ENCODE measurements at places on chromosomes 4 and X.

GRCh38 chrX:108126661-108127060 is 35.1 kb downstream of the ATG4A start:
- no peak for DNase-seq

DNA sequence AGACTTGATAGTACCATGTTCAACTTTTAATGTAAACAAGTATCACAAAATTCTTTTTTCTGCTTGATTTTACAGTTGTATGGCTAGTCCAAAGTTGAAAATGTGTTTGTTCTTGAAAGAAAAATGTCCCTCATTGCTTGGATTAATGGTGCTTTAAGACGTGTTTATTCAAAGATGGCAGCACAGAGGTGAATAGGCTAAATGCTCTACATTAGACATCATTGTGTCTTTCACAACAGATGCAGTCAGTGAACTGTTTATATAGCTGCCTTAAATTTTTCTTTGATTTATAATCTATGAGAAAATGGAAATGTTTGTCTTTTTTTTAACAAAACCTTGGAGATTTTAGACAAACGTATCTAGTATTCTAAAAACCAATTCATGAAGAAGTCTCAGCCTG is 137.3 kb downstream of the BMPR1B start:
- DNase-seq = no peak

GRCh38 chr4:118141240-118141639 is 107.0 kb downstream of the NDST3 start:
- no peak for DNase-seq

GRCh38 chr4:157751631-157752030 is 421.2 kb downstream of the GASK1B start:
- no peak for DNase-seq

- DNase-seq = peak; percentile 28
These were observed 3.1 kb upstream of the OCIAD2 start for GRCh38 chr4:48909697-48910096.

- no peak for DNase-seq
These were observed 11.7 kb downstream of the PROM1 start for GRCh38 chr4:16072168-16072567.

- DNase-seq = peak; percentile 52
These were observed 179.9 kb upstream of the PPP3CA start for GRCh38 chr4:101527188-101527587.

DNA sequence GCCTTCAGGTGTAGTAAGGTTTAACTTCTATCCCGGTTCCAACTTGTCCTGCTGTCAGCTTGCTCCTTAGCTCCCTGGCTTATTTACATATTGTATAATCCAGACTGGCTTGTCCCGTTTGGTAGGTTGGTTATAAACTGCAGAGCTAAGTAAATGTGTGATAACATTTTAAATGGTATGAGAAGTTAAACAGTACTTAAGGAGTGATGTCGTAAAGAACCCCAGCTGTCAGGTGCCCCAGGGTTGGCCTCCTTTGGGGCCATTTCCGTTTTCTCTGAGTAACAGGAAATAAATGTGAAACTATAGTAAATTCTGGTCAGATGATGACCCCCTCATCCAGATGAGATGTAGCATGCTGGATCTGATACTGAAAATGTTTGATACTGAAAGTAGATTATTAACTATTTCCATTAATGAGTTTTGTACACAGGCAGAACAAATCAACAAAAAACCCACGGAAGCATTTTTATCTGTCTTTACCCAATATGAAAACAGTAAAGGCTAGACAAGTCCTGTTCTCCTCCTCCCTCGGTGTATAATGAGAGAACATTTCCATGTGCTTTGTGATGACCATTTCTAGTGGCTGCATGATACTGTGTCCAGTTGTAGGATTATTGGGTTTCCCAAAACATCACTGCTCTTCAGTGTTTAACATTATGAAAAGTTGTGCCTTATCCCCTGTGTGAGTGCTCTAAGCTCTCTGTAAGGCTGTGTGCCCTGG is 22.4 kb downstream of the GAB1 start:
- no peak for DNase-seq

GRCh38 chrX:110394651-110395050 is 36.0 kb downstream of the RTL9 start:
- DNase-seq = no peak

DNA sequence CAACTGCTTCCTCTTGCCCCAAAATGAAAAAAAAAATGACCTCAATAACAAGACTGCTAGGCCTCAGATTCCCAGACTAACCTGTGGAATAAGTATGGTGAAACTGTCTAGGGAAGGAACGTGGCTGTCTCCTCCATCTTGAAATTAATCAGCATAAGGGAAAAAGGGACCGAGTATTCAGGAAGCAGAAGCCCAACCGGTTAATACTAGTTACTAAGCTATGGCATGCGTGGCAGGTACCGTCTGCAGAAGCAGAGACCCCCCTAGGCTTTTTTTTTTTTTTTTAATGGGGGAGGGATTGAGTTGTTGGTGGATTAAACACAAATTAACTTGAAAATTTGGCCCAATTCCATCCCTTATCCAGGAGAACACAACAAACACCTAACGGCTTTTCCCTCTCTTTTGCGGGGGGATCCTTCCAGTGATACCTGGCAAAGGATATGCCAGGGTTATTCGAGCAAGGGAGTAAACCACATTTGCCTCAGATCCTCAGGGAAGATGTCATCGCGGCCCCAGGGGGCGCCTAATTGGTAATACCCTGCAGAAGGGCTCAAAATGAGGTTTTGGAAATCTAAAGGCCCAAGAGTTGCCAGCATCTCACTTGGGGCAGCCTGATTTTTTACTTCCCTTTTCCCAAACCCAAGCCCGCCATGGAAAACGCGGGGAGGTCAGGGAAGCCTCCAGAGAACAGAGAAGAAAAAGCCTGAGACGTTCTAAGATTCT is 893 bp downstream of the RLIM start:
- no peak for DNase-seq

DNA sequence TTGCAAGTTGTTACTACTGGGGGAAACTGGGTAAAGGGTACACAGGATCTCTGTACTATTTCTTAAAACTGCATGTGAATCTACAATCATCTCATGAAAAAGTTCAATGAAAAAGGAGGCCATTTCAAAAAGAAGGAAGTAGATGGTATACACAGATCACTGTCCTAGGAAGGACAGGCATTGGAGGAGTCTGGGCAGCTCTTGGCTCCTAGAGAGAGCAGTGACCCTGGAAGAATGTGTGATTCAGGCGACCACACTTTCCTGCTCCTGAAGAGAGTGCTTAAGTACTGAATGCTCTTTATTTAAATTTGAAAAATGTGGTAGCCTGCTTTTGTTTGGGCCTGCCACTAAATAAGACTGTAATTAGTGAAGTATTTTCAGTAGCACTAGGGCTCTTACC is 318.1 kb upstream of the CASK start:
- no peak for DNase-seq

DNA sequence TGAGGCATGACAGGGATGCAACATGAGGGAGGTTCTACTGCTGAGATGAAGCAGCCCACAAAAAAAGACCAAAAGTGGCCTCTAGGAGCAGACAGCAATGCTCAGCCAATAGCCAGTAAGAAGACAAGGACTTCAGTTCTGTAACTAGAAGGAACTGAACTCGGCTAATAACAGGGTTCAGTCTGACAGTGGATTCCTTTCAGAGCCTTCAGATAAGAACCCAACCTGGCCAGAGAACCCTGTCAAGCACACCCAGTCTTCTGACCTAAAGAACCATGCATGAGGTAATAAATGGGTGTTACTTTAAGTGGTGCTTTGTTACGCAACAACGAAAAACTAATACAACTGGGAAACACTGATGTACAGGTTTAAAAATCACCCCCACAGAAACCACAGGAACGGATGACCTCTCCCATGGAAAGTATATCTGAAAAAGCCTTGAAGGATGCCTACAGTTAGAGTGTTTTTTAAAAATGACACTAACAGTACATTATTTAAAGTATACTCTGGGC is 94.6 kb downstream of the PAPSS1 start:
- DNase-seq = no peak

GRCh38 chr4:24795666-24796381 is 451 bp downstream of the SOD3 start:
- DNase-seq = no peak

DNA sequence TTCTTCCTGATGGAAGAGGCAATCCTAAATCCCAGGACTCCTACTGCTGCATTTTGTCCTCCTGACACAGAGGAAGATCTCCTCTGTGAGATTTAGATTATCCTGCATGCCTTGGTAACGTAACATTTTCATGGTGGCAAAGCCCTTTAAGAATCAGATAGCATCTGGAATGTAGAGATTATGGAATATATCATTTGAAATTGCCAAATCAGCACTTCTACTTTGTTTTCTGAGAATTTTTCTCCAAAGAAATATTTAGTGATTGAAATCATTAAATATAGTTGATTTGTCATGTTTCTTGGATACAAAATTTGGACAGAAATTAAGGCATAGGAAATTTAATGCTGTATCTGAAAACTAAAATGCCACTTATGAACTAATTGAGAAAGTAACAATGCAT is 326.9 kb downstream of the EPHA5 start:
- no peak for DNase-seq

DNA sequence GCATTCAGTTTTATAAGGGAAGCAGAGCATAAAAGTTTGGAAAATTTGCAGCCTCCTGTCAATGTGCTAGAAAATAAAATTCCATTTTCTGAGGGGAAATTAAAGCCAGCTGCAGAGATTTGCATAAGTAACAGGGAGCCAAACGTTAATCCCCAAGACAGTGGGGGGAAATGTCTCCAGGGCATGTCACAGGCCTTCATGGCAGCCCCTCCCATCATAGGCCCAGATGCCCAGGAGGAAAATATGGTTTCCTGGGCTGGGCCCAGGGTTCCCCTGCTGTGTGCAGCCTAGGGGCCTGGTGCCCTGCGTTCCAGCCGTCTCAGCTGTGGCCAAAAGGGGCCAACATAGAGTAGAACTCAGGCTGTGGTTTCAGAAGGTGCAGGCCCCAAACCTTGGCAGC is 9.3 kb downstream of the RNF4 start:
- no peak for DNase-seq

- no peak for DNase-seq
These were observed 48.0 kb downstream of the MAGEA9 start for GRCh38 chrX:149829751-149830191.

DNA sequence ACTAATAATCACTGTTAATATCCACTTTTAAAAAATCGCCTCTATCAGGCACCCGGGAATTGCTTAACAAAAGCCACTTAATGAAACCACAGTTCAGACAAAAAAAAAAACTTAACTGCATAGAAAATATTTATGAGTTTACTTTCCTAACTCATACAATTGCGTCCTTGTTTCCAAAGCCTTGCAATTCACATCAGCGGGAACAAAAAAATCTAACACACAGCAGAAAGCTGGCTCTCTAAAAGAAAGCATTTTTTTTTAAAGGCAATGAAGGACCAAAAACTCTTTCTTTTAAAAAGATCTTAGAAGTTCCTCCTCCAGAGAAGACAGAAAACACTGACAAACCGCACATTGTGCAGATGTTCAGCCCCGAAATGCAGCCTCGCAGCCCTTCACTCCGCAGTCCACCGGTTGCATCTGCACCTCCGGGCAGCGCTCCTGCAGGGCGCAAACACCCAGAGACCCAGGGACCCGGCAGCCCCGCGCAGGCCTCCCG is 812 bp downstream of the FAT1 start:
- DNase-seq = no peak

GRCh38 chrX:99752776-99753175 is 657.3 kb downstream of the PCDH19 start:
- no peak for DNase-seq

DNA sequence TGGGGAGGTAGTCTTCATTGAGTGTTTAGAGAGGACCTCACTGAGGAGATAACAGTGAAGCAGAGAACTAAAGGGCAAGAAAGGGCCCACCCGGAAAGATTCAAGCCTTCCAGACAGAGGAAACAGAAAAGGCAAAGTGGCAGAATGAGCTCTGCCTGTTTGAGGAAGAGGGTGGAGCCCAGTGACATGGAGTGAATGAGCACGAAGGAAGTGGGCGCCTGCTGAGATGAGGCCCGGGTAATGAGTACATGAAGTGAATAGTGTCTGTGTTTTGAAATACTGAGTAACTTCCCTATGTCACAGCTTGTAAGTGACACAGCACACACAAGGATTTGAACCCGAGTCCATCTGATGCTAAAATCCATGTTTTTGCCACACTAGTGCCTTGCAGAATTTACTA is 32.5 kb upstream of the TLR2 start:
- peak; percentile 45 for DNase-seq

GRCh38 chr4:1307951-1308735 is 18.5 kb downstream of the MAEA start:
- DNase-seq = no peak

GRCh38 chr4:10959586-10959985 is 275.0 kb upstream of the CLNK start:
- DNase-seq = no peak

DNA sequence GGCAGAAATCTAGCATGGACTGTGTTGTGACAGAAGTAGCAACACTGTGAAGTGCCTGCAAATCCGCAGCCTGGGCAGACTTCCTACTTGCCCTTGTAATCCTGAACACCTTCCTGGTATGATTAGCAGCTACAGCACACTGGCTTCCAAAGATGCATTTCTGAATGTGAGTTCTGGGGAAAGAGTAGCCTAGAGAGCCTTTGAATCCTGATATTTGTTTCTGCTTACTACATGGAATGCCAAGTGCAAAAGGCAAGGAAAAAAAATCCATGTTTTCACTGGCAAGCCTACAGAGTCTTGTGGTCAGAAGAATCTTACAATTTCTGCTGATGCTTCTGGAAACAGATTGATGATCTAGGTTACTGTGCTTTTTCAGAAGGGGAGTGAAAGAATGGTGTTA is 223.7 kb downstream of the COL25A1 start:
- DNase-seq = no peak

DNA sequence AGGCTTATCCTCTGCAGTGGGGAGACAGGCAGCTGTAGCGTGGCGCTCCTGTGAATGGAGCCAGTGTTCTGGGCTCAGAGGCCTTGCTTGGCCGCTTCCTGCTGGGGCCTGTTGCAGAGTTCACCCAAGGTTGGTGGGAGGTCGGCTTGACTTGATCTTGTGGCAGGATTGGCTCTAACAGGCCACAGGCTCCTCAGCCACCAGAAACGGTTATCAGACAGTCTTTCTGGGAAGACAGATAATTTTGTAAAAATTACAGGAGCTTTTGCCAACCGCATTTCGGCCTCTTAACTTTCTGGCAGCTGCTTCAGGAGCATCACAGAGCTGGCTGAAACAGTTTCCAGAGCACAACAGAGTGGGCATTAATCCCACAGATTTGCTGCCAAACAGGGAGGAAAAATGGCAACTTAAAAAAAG is 66.4 kb downstream of the DIPK2B start:
- DNase-seq = no peak

DNA sequence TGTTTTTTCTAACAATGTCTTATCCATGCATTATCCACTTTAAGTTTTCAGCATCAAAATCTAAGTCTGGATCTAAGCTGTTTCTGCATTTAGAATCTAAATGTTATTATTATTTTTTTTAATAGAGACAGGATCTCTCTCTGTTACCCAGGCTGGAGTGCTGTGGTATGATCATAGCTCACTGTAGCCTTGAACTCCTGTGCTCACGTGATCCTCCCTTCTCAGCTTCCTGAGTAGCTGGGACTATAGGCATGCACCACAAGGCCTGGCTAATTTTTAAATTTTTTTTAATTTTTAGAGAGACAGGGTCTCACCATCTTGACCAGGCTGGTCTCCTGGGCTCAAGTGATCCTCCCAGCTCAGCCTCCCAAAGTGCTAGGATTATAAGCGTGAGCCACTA is 52.7 kb downstream of the WDR19 start:
- DNase-seq = no peak

GRCh38 chr4:48564151-48564550 is 74.1 kb downstream of the ZAR1 start:
- no peak for DNase-seq

GRCh38 chr4:182328505-182328904 is 85.3 kb downstream of the TENM3 start:
- DNase-seq = no peak

GRCh38 chrX:25068340-25068739 is 52.6 kb upstream of the ARX start:
- no peak for DNase-seq

GRCh38 chr4:17664755-17665154 is 50.3 kb downstream of the MED28 start:
- no peak for DNase-seq
